Femur (tissue), 1 donor: ENCODE measurements at places on chromosomes 6 and 20.

DNA sequence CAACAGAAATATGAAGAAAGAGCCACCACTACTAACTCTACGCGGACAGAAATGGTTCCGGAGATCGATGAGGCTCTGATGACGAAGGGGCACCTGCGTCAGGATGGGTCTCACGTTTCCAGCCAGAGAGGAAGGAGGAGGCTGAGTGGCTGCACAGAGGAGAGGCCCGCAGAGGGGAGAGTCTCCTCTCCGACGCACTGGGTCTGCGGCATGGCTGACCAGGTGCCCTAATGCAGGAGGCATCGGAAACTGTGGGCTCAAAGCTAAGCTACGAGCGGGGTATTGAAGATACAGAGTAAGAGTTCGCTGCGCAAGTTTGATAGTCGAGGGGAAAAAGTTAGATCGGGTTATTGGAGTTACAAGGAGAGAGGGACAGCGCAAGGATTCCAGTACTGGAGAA is 69.9 kb downstream of the TTLL2 start:
- no peak for DNase-seq

- DNase-seq, result no peak
Measured at GRCh38 chr6:53284901-53285300, 63.8 kb downstream of the ELOVL5 start.

DNA sequence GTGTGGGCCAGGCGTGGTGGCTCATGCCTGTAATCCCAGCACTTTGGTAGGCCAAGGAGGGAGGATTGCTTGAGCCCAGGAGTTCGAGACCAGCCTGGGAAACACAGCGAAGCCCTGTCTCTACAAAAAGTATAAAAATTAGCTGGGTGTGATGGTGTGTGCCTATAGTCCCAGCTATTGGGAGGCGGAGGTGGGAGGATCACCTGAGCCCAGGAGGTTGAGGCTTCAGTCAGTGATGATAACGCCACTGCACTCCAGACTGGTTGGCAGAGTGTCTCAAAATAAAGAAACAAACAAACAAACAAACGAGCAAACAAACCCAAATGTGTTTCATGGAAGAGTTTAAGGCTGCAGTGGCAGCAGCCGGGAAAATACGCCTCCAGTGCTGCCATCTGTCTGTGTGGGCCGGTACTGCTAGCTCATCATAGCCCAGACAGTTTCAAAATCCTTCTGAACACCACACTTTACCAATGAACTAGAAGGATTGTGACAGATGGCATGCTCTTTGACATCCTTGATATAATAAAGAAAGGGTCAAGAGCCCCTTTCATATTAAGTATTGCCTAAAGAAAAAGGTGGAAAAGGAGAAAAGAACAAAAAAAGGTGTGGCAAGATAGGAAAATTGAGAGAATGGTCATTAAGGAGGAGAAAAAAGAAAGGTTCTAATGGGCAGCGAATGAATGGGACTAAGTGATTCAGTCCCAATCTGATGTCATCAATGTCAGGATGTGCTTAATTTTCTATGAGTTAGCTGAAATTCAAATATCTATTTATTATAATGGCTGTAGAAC is 298.6 kb downstream of the SYNE1 start:
- peak; percentile 37 for DNase-seq

DNA sequence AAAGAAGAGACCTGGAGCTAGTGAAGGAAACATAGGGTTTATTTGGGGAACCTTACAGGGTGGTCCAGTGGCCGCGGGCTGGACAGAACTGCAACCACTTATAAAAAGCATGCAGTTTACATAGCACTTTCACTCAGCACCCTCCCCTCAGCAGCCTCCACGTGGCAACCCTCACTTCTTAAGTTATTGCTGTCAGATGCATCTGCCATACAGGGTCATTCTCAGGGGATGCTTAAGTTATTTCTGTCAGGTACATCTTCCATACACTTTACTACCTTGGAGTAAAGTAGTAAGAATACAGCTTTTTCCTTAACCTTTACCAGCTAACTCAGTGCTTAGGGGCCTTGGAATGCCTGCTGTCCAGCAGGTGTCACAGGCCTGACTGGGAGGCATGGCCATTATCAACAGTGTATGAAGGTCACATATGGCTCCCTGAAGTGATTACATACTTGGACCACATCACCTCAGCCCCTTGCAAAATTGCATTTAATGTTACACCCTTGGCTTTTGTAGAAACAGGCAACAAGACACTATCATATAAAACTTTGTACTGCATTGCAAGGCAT is 2.0 kb upstream of the NOL7 start:
- DNase-seq, result no peak

- no peak for DNase-seq
Measured at GRCh38 chr20:48781634-48782033, 46.2 kb downstream of the PREX1 start.

GRCh38 chr6:54289426-54289825 is 18.8 kb upstream of the TINAG start:
- DNase-seq, result no peak

- no peak for DNase-seq
Measured at GRCh38 chr6:88808381-88808780, 155.0 kb downstream of the RNGTT start.

DNA sequence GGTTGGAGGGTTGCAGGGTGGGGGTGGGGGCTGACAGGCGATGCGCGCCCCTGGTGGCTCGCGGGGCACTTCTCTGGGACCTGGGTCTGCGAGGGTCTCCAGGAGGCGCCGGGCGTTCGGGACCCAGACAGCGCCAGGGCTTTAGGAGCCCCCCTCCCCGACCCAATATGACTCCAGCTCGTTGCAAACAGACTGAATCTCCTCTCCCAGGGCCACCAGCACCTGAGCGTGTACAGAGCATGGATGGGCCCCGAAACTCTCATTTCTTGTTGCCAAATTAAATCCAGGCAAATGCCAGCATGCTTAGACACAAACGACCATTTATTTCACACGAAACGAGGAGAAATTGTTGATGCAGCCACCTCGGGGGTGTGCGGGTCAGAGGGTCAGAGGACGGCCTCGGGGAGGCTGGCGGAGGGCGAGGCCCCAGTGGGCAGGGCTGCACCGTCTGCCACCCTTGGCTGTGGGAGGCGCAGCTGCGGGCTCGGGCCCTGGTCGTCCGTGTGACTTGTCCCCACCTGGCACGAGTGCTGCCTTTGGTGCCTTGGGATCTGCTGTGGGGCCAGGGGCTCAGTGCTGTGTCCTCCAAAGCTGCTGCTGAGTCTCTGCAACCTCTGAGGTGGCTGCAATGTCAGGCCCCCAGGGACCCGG is 20.9 kb upstream of the GATA5 start:
- DNase-seq, result no peak

DNA sequence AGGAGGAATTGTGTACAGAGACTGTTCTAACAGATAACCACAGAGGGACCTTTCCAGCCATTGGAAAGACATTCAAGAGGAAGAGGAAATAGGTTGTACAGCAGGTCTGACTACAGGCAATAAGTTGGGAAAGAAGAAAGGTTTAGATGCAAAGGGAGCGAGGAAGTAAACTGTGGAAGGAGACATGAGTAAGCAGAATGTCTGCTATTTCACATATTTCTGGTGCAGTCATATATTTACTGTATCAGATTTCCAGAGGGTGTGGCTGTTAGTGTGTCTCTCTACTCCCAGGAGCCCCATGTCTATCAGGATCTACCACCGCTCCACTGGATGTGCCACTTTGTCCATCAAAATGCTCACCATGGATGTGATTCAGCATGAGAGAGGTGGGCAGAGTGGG is 25.9 kb downstream of the MRS2 start:
- DNase-seq, result no peak

DNA sequence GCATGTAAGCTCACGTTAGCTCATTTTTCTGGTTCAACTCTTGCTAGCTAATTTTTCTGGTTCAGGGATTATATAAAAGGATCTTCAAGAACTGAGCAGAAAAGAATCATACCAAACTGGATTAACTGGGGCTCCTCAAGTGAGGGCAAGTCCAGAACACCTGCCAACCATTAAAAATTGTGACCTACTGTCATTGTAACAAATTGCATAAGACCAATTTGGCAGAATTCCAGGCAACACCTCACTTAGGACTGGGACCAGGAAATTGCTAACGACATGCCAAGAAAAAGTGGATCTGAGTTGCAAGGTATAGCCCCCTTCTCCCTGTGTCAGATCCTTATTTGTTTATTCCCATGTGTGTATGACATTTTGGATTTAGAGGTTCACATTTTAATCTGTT is 216.6 kb downstream of the HIVEP2 start:
- DNase-seq, result no peak

- DNase-seq, result no peak
Measured at GRCh38 chr6:35492974-35493284, 4.0 kb downstream of the TEAD3 start.

DNA sequence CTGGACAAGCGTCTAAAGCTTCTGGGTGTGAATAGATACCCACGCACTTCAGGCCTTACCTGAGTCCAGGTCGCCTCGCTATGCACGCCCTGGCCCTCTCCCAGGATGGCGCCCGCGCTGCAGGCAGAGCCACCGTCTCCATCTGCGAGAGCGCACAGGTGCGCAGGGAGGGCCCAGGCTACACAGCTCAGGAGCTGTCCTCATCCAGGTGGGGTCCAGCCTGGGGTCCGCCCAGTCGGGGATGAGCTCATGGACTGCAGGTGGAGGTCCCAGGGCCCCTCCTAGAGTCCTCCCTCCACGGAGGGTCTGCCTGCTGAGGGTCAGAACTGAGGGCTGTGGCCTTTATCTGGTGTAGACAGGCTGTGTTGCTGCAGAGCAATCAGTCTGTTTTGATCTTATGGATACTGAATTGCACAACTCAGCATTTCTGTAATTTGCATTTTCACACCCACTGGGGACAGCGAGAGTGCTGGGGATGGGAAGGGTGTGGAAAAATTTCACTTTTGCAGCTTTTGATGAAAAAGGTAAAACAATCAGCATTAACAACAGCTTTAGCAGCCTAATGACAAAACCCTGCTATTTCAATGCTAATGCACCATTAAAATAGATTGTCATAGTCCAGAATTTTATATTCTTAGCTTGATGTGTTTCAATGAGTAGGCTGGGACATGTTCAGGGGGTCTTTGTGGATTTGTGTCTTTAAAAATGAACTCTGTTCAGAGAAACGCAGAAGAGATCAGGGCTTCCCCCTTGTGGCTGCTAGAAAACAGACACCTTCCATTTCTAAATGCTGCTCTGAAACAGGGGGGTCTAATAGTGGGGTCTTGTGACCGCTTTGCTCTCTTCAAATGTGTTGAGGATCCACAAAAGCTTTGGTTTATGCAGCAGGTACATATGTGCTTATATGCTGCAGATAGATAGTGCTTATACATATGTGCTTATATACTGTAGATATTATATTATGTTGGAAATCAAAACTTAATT is 77.8 kb upstream of the PHACTR3 start:
- no peak for DNase-seq

DNA sequence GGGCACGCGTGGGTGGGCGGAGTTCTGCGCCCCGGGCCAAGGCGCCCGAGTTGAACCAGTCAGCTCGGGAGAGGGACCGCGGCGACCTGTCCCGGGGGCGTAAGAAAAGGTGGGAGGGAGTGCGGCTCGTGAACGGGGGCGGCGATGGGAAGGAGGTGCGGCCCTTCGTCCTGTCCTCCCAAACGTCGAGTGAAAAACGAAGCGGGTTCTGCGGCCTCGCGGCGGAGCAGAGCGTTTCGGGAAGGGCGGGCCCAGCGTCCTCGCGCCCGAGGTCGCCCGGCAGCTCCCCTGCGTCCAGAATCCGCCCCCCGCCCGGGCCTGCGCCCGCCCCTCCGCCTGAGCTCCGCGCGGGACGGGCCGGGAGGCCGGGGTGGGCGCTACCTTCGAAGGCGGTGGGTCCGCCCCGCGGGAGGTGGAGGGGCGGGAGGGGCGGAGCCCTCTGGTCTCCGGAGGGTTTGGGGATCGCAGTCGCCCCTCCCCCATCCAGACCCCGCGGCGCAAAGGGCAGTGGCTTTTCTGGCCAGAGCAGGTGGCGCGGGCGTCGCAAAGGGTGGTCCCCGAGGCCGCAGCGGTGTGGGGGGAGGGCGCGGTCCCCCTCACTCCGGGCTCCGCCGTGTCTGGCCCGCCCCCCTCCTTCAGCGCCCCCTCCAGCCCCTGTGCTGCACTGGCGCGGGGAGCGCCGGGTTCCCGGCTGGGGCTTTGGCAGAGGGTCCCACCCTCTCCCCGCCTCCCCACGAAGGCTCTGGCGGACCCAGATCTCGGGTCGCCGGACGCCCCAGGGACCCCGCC is 838 bp downstream of the STMN3 start:
- DNase-seq, result peak; percentile 55
